ENCODE measurements at places on chromosomes 16 and 17.

DNA sequence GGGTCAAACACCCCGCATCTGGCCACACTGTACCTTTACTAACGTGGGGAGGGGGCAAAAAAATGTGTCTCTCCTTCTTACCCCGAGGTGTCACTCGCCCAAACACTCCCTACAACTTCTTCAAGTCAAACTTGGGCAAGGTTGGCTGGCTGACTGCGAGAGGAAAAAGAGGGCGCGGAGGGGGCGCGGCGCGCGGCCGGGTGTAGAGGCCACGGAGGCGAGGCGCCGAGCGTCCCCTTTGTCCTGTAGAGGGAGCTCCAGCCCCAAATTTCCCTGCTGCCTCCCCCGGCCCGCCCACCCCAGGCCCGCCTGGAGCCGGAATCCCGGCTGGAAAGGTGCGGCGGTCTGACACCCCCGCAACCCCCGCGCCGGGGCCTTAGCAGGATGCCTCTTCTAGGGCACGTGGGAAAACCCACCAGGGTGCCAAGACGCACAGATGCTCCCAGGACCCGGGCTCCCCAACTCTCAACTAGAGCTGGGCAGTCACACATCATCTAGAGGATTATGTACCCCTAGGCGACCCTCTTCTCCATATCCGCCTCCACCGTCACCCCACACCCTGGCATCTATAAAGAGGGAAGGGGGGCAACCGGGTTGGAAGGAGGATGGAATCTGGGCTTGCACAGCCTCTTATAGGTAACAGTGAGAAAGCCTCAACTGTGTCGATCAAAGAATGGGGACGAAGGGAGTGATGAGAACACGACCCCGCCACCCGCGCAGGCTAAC is 4.2 kb downstream of the IRX3 start:
- DNase-seq: no peak

- DNase-seq: no peak
Observed at GRCh38 chr17:5638596-5638995, 54.3 kb upstream of the NLRP1 start.

DNA sequence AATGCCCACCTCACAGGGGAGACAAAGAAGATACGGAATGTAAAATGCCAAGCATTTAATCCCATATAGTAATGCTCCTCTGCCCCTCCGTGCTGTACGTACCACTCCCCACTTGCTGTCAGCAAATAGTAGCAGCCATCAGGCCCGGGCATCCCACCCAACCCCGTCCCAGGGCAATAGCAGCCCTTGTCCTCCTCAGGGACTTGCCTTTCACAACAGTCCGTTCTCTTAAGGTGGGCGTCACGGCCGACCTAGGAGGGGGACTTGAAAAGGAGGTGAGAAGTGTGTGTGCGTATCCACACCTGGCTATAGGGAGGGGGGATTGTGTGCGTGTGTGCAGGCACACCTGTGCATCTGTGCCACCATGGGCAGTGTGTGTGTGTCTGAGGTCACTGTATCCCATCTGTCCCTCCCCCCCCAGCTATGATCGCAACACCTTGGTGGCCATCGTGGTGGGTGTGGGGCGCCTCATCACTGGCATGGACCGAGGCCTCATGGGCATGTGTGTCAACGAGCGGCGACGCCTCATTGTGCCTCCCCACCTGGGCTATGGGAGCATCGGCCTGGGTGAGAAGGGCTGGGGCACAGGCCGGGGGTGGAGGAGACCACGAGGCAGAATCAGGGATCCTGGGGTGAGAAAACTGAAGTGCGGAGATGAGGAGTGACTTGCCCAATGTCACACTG is 4.0 kb downstream of the FKBP10 start:
- DNase-seq: no peak

GRCh38 chr16:20918486-20919239 is 18.1 kb downstream of the LYRM1 start:
- DNase-seq: no peak

DNA sequence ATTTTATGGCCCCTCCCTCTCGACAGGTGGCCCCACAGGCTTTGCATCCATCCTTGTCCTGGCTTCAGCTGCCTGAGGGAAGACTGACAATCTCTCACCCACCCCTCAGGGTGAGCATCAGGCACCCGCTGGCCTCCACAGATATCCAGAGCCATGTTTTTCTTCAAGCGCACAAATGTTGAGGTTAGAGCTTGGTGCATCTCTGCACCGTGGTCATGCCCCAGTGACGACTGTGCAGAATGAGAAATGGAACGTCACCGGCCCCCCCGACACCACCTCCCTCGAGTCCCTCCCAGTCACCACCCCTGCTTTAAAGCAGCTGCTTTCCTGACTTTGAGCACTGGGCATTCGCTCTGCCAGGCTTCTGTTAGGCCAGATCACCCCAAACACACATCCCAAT is 19.8 kb upstream of the TIMP2 start:
- no peak for DNase-seq

DNA sequence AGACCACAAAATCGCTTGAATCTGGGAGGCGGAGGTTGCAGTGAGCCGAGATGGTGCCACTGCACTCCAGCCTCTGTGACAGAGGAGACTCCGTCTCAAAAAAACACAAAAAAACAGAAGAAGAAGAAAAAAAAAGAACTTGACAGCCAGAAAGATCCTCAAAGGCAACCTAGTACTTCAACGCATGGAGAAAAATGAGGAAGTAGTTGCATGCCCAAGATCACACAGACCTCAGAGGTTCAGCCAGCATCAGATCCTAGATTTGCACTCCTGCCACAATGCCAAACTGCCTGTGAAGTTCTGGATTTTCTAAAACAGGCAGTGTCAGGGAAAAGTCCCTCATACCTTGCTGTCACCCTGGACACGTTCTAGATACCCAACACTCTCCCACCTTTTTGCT is 1.5 kb downstream of the ATPAF2 start:
- no peak for DNase-seq

DNA sequence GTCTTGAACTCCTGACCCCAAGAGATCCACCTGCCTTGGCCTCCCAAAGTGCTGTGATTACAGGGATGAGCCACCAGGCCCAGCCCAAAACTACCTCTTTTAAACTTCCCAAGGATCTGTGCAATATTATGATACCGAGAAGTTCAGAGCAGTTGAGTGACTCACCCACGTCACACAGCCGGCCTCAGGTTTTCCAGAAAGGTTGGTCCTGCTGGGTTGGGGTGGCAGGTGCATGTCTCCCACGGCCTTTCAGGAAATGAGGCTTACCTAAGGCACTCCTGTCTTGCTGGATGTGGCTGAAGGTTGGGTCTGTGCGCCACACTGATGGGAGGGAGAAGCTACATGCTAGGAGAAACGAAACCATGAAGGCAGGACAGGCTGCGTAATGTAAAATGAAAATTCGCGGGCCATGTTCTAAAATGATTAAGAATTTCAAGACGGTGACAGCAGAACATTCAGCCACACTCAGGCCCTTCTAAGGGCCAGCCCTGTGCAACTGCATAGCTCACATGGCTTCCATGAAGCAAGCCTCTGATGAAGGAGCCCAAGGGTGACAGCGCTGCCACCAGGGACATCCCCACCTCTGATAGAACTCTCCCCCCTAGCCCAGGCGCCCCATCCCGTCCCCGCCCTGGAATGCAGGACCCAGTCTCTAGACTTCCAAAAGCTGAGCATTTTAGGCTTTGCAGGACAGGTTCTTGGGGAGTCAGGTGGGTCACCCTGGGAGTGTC is 6.6 kb upstream of the GLIS2 start:
- no peak for DNase-seq

All from anterior cingulate cortex (tissue), 58 donors.